ENCODE measurements at places on chromosomes 12 and 14.
A peak's percentile ranks its signal among the peaks of the same experiment; 100 is the strongest.

GRCh38 chr12:130970165-130970907, 16.6 kb downstream of the ADGRD1 start:
- H3K36me3 ChIP-seq: no peaks in the 10 kb centered on the region
- no peak for DNase-seq
- H3K27ac ChIP-seq: no peak overlapping the region
- H3K4me3 ChIP-seq: no peak overlapping the region
- peaks cover 11% of the 10 kb centered on the region for H3K27me3 ChIP-seq

DNA sequence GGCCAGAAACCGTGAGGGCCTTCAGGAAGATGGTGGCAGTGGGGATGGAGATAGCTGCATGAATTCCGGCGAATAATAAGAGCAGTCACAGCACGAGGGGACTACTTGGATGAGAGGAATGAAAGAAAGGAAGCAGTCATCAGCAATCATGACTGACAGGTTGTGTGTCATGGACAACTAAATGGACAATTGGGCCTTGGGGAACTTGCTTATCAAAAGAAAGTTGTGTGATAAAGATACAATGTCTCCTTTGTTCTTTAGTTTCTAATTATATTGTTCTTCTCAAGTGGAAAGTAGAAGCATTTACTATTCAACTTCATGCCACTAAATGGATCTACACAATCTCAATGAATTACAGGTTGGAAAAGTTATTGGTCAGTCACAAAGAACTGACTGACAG, 130.5 kb downstream of the TMTC1 start:
- H3K36me3 ChIP-seq: no peaks in the 10 kb centered on the region
- H3K27ac ChIP-seq: no peak overlapping the region

DNA sequence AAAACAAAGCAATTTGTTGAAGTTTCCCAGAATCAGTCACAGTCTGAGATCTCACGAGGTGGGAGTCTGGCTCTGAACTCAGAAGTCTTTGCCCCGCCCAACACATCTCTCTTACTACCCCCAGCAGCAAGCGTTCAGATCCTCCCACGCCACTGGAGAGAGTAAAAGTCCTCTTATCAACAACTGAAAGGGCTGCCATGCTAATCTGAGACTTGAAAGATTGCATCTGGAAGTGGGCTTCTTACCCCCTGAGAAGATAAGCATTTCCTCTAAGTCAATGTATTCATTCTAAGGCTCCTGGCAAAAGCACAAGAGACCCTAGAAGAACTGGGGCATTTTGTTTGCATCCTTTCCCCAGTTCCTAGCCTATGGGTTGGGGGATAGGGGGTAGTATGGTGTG, 34.1 kb upstream of the STON2 start:
- no peaks in the 10 kb centered on the region for H3K27me3 ChIP-seq
- no peak for DNase-seq
- no peak overlapping the region for H3K27ac ChIP-seq
- no peaks in the 10 kb centered on the region for H3K36me3 ChIP-seq

- H3K4me3 ChIP-seq: no peak overlapping the region
- H3K4me1 ChIP-seq: peaks cover 34% of the 10 kb centered on the region
- no peaks in the 10 kb centered on the region for H3K36me3 ChIP-seq
These were observed 2.2 kb upstream of the PTGDR start for GRCh38 chr14:52265253-52265652.

DNA sequence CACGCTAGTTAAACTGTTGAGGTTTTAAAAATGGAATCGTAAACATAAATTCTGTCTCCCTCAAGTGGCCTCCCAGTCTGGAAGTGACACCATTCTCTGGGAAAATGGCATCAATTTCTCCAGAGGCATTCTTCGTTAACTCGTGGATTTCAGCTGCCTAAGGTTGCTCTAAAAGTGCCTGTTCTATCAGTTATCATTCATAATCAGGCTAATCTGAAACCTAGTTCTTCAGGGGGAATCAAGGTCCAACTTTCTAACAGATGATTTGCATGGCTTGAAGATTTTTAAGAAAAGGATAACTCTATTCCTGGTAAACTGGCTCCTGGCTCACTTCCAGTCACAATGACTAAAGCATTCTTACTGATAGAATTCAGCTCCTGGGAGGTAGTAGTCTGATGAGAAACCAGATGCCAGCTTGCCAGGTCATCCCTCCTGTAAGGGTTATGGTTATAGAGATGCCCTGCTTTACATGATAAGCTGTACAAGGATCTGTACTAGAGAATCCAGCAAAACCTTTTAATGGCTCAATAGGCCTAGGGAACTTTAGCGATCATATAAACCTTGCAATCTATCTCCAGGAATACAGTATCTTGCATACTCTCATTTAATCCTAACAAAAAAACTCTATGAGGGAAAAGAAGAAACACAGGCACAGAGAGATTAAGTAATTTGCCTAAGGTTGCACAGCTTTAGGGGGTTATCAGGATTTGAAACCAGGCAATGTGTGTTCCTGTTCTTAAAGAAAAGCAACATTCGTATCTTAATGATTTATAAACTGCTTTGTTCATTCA, 1.5 kb downstream of the L3HYPDH start:
- H3K4me1 ChIP-seq: peaks cover 50% of the 10 kb centered on the region
- H3K4me3 ChIP-seq: peak overlapping the region; percentile 79
- no peaks in the 10 kb centered on the region for H3K27me3 ChIP-seq
- H3K36me3 ChIP-seq: peaks cover 7% of the 10 kb centered on the region
- H3K27ac ChIP-seq: peak overlapping the region; percentile 87

DNA sequence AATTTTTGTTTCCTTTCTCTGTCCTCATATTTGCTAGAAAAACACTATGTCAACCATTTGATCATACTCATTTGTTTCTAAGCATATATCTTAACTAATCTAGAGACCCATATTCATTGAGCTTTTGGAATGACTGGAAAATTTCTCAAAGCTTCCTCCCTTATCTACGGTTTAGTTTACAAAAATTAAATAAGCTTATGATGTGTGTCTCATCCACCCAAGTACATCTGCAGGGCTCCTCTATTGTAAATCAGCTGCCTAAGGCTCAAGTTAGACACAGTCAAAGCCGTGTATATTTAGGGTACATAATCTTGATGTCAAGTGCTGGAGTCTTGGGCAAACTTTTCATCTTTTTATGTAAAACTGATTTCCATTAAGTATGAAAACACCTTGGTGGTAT, 370.5 kb downstream of the DIO2 start:
- no peak for DNase-seq
- no peaks in the 10 kb centered on the region for H3K4me1 ChIP-seq
- no peaks in the 10 kb centered on the region for H3K27me3 ChIP-seq
- H3K4me3 ChIP-seq: no peak overlapping the region

- H3K4me3 ChIP-seq: no peak overlapping the region
- H3K4me1 ChIP-seq: no peaks in the 10 kb centered on the region
- no peak for DNase-seq
- no peak overlapping the region for H3K27ac ChIP-seq
- peaks cover 3% of the 10 kb centered on the region for H3K27me3 ChIP-seq
- no peaks in the 10 kb centered on the region for H3K36me3 ChIP-seq
These were observed 11.7 kb upstream of the OASL start for GRCh38 chr12:121050725-121051124.

- H3K4me1 ChIP-seq: no peaks in the 10 kb centered on the region
- H3K36me3 ChIP-seq: no peaks in the 10 kb centered on the region
- H3K27me3 ChIP-seq: peaks cover 12% of the 10 kb centered on the region
- H3K27ac ChIP-seq: no peak overlapping the region
- H3K4me3 ChIP-seq: no peak overlapping the region
- DNase-seq: no peak
These were observed 2.1 kb downstream of the TNFAIP2 start for GRCh38 chr14:103125098-103126070.

- DNase-seq: no peak
- no peaks in the 10 kb centered on the region for H3K27me3 ChIP-seq
- H3K27ac ChIP-seq: no peak overlapping the region
- no peaks in the 10 kb centered on the region for H3K36me3 ChIP-seq
- no peaks in the 10 kb centered on the region for H3K4me1 ChIP-seq
- H3K4me3 ChIP-seq: no peak overlapping the region
These were observed 168.1 kb downstream of the ADGRD1 start for GRCh38 chr12:131121705-131122405.

DNA sequence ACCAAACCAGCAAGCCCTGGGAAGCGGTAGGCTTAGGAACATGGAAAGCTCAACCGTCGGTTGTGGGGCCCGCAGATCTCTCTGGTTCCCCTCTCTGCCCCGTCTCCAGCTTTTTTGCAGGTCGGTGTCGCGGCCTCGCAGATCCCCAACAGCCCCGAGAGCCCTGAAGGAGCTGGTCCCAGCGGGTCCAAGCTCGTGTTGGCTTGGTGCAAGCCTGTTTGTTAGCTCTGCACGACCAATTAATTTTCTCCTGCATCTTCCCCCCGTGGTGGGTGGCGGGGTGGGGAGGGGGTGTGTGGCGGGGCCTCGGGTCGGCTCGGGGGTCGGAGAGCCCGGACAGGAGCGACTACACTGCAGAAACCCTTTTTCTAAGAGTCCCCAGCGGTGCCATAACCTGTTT, 449 bp upstream of the SLC24A4 start:
- H3K4me1 ChIP-seq: no peaks in the 10 kb centered on the region
- no peaks in the 10 kb centered on the region for H3K36me3 ChIP-seq
- H3K4me3 ChIP-seq: no peak overlapping the region
- no peak overlapping the region for H3K27ac ChIP-seq
- no peaks in the 10 kb centered on the region for H3K27me3 ChIP-seq

- H3K36me3 ChIP-seq: no peaks in the 10 kb centered on the region
- H3K4me3 ChIP-seq: no peak overlapping the region
- no peak for DNase-seq
These were observed 30.6 kb upstream of the C14orf180 start for GRCh38 chr14:104548802-104549535.

- no peaks in the 10 kb centered on the region for H3K4me1 ChIP-seq
- H3K36me3 ChIP-seq: peaks cover 29% of the 10 kb centered on the region
- no peak overlapping the region for H3K4me3 ChIP-seq
- DNase-seq: no peak
These were observed 60.2 kb downstream of the PPP1R12A start for GRCh38 chr12:79874665-79875064.

- peaks cover 15% of the 10 kb centered on the region for H3K4me1 ChIP-seq
- peaks cover 87% of the 10 kb centered on the region for H3K27me3 ChIP-seq
- DNase-seq: peak; percentile 62
- no peaks in the 10 kb centered on the region for H3K36me3 ChIP-seq
- no peak overlapping the region for H3K27ac ChIP-seq
These were observed 733 bp upstream of the P3H3 start for GRCh38 chr12:6827437-6827911.

GRCh38 chr12:96083020-96083719, 47.8 kb upstream of the LTA4H start:
- no peaks in the 10 kb centered on the region for H3K4me1 ChIP-seq
- H3K4me3 ChIP-seq: no peak overlapping the region
- H3K27ac ChIP-seq: no peak overlapping the region
- no peaks in the 10 kb centered on the region for H3K27me3 ChIP-seq

- DNase-seq: no peak
- H3K4me3 ChIP-seq: no peak overlapping the region
- H3K36me3 ChIP-seq: no peaks in the 10 kb centered on the region
- H3K27me3 ChIP-seq: peaks cover 66% of the 10 kb centered on the region
These were observed 4.7 kb upstream of the HOXC10 start for GRCh38 chr12:53980104-53980801.

- DNase-seq: no peak
- no peak overlapping the region for H3K27ac ChIP-seq
- H3K36me3 ChIP-seq: no peaks in the 10 kb centered on the region
These were observed 30.8 kb downstream of the PAWR start for GRCh38 chr12:79659961-79660431.

- no peaks in the 10 kb centered on the region for H3K36me3 ChIP-seq
- no peak for DNase-seq
- no peak overlapping the region for H3K27ac ChIP-seq
- H3K27me3 ChIP-seq: no peaks in the 10 kb centered on the region
These were observed 364.9 kb downstream of the RPS29 start for GRCh38 chr14:49221316-49221715.

- H3K4me1 ChIP-seq: peaks cover 5% of the 10 kb centered on the region
- no peak overlapping the region for H3K27ac ChIP-seq
- H3K4me3 ChIP-seq: no peak overlapping the region
These were observed 31.2 kb downstream of the GSC start for GRCh38 chr14:94738751-94739150.

DNA sequence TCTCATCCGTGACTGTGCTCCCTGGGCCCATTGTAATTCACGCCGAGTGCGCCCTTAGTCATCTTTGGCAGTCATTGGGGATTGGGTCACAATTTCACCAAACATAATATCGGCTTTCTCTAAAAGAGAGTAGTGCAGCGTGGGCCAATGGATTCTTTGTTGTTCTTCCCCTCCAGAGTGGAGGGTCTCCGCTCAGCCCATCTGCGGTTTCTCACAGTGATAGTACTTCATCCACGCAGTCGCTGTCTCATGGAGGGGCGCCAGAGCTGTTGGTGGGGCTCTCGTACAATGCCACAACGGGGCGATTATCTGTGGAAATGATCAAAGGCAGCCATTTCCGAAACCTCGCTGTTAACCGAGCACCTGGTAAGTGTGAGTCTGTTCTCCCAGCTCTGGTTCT, 321.8 kb downstream of the SNAPC1 start:
- H3K36me3 ChIP-seq: no peaks in the 10 kb centered on the region
- H3K4me1 ChIP-seq: no peaks in the 10 kb centered on the region
- peak; percentile 71 for DNase-seq

DNA sequence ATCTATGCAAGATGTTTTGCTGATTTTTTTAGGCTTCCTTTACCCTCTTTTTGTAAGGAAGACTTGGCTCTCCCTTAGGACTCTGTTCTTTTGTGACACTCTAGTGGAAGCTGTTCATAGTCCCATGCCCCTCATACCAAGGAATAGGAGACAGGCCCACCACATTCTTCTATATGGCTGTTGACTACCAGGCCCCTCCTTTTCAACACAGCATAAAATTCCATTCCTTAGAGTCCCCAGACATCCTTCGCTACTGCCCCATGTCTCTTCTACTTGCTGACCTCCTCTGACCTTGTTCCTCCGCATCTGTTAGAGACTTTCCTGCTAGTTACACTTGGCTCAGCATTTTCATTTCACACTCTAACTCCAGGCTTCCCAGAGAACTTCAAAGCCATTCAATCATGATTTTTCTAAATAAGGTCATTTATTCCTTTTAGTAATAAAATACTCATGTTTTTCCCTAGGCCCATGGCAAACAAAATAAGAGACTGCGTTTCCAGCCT, 9.7 kb downstream of the PIK3C2G start:
- H3K27ac ChIP-seq: no peak overlapping the region
- no peaks in the 10 kb centered on the region for H3K27me3 ChIP-seq
- DNase-seq: no peak
- no peak overlapping the region for H3K4me3 ChIP-seq
- no peaks in the 10 kb centered on the region for H3K4me1 ChIP-seq
- no peaks in the 10 kb centered on the region for H3K36me3 ChIP-seq

DNA sequence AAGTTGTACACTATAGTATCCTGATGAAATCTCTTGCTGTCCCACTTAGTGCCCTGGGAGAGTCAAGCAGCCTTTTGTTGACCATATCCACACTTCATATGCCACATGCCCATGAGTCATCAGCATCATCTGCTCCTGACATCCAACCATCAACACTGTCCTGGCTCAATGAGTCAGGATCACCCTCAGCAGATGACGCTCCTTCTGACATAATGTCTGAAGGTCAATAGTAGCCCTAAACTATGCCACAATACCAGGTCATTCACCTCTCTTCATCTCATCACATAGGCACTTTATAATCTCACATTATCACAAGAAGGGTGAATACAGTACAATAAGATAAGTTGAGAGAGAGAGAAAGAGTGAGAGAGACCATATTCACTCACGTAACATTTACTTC, 369.0 kb upstream of the FAR2 start:
- H3K27me3 ChIP-seq: no peaks in the 10 kb centered on the region
- H3K4me3 ChIP-seq: no peak overlapping the region
- H3K4me1 ChIP-seq: no peaks in the 10 kb centered on the region
